ENCODE measurements at places on chromosomes 4 and X. TPM values are rescaled to one million over a fixed set of nuclear protein-coding genes. Genes with fewer than 3 reads are reported as not detected.

DNA sequence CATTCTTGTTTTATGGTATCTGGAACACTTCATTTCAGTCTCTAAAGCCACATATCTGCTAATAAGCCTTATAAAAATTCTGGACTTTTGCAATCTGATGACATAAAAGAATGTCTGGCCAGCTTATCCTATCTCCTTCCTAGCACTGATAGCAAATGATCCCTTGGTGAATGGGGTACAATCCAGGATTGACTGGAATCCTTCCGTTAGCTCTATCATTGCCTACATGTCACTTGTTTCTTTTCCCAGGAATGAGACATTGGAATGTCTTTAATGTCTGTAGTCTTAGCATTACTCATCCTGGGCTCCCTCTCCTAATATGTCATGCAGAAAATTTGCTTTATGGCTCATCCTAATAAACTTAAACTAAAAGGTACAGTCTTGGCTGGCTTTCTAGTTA, 14.8 kb upstream of the PABPC4L start:
- no peaks in the 10 kb centered on the region for H3K27me3 ChIP-seq
- no peak overlapping the region for H3K27ac ChIP-seq
- DNase-seq, result no peak
- no peak overlapping the region for H3K4me3 ChIP-seq
- H3K4me1 ChIP-seq, result no peaks in the 10 kb centered on the region

- H3K36me3 ChIP-seq, result no peaks in the 10 kb centered on the region
- H3K27me3 ChIP-seq, result no peaks in the 10 kb centered on the region
- H3K27ac ChIP-seq, result no peak overlapping the region
- DNase-seq, result no peak
Measured at GRCh38 chr4:18366892-18367291, 345.3 kb upstream of the LCORL start.

DNA sequence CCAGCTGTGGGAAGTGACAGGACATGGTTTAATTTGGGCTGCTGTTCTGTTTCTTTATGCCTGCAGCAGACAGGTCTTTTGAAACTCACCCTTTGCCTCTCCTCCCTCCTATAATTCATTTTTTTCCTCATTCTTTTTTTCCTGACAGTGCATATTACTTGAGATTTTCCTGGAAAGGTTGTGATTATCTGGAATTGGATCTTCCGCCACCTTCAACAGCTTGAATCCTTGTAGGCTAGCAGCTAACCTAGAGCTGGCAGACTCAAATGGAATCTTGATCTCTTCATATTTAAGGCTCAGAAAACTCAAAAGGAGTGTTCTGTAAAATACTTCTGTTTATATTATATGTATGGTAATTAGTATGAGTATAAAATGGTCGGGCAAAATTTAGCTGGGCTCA, 49.3 kb upstream of the CLCN4 start:
- no peaks in the 10 kb centered on the region for H3K36me3 ChIP-seq
- H3K4me1 ChIP-seq, result peaks cover 18% of the 10 kb centered on the region
- H3K4me3 ChIP-seq, result no peak overlapping the region
- no peak overlapping the region for H3K27ac ChIP-seq
- DNase-seq, result no peak

DNA sequence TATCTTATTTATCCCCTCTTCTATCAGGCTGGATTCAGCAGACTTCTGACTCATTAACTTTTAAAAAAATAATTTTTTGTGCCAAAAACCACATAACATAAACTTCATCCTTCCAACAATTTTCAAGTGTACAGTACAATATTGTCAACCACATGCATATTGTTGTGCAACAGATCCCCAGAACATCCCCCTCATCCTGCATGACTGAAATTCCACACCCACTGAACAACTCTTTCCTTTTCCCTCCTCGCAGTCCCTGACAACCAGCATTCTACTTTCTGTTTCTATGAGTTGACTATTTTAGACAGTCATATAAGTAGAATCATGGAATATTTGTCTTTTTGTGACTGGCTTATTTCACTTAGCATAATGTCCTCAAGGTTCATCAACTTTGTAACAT, 2.2 kb upstream of the MID2 start:
- H3K4me1 ChIP-seq, result peaks cover 9% of the 10 kb centered on the region
- DNase-seq, result no peak
- no peak overlapping the region for H3K4me3 ChIP-seq
- no peaks in the 10 kb centered on the region for H3K36me3 ChIP-seq
- no peak overlapping the region for H3K27ac ChIP-seq

- no peak overlapping the region for H3K4me3 ChIP-seq
- no peaks in the 10 kb centered on the region for H3K27me3 ChIP-seq
- H3K4me1 ChIP-seq, result no peaks in the 10 kb centered on the region
- DNase-seq, result no peak
Measured at GRCh38 chrX:11100281-11101035, 10.7 kb upstream of the HCCS start.

DNA sequence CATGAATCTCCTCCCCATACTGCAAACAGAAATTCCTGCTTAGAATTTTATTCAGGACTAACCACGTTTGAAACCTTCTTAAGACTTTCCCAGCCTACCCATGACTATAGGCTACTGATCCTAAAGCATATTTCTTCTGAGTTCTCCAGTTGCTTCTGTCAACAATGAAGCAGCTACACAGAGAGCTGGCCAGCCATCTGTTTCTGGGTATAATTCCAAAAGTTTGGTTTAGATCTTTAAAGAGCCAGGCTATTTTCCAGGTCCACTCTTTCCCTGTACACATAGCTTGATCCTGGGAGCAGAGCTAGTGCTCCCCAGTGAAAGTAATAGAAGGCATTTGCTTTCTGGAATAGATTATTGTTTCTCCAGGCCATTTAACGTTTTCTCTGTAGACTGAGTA, 4.0 kb upstream of the ITM2A start:
- DNase-seq, result no peak
- H3K4me1 ChIP-seq, result no peaks in the 10 kb centered on the region
- H3K36me3 ChIP-seq, result no peaks in the 10 kb centered on the region
- no peak overlapping the region for H3K27ac ChIP-seq

The ARSJ gene
- total RNA-seq, result 0.31 TPM
